ENCODE measurements at places on chromosomes 16 and 17.
A peak's percentile ranks its signal among the peaks of the same experiment; 100 is the strongest.

- no peak for DNase-seq
Measured at GRCh38 chr16:21101631-21102420, 48.8 kb downstream of the DNAH3 start.

DNA sequence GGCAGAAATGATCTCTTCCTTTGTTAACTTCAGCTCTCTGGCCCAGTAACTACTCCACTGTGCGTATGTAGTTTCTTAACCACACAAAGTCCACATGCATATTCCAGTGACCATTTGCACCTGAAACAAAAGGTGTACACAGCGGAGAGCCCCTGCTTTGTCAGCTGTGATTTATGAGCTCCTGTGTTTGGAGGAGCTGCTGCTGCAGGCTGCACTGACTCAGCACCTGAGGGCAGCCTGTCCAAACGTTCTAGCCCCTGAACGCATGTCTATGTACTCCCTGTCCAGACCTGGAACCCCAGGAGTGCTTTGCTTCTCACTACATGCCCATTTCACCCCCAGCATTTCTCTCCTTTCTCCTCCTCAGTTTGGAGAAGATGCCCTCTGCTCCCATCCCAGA lies 216.1 kb downstream of the ABCC12 start:
- DNase-seq: no peak

GRCh38 chr17:1414001-1414574 lies 14.1 kb upstream of the YWHAE start:
- DNase-seq: no peak

DNA sequence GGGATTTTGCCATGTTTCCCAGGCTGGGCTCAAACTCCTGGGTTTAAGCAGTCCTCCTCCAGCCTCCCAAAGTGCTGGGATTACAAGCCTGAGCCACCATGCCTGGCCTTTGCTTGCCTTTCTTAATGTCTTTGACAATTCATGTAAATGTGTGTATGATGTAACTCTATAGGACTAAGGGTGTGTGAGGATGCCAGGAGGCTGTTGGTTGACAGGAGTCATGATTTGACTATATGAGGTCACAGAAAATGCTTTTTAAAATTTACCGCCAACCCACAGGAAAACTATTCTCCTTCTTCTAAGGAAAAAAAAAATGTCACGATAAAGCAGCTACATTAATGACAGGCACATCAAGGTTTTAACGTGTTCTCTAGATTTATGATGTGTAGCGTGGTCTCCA lies 118.8 kb downstream of the WWOX start:
- no peak for DNase-seq

DNA sequence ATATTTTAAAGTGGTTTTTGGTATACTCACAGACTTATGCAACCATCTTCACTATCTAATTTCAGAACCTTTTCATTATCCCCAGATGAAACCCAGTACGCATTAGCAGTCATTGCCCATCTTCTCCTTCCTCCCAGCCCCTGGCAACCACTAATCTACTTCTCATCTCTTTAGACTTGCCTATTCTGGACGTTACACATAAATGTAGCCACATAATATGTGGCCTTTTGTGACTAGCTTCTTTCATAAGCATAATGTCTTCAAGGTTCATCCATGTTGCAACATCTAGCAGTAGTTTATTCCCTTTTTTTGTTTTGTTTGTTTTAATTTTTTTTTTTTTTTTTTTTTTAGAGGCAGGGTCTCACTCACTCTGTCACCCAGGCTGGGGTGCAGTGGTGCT lies 28.5 kb upstream of the C17orf107 start:
- no peak for DNase-seq

DNA sequence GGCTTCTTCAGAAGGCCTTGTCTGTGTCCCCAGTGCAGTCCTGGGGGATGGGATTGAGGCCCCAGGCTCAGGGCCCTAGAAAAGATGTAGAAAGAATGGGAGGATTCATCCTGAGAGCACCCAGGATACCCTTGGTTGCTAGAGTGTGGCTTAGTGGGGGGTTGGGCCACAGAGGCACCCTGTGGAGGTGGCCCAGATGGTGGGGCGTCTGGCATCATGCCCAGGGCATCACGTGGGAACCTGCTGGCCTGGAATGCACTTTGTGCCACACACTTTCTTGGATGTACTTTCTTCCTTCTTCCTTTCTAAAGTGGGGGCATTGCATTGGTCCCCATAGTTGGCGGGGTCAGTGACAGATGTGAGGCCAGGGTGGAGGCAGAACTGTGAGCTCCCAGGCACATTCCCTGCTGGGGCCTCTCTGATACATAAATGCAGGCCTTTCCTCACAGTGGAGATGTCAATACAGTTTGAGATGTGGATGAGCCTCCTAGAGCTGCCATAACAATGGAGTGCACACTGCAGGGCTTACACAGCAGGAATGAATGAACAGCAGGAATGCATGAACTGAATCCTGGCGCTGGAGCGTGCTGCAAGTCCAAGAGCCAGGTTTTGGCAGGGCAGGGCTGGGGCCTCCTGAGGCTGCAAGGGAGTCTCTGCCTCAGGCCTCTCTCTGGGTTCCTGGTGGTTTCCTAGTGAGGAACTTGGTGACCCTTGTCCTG lies 43.3 kb downstream of the MGAT5B start:
- DNase-seq: no peak

DNA sequence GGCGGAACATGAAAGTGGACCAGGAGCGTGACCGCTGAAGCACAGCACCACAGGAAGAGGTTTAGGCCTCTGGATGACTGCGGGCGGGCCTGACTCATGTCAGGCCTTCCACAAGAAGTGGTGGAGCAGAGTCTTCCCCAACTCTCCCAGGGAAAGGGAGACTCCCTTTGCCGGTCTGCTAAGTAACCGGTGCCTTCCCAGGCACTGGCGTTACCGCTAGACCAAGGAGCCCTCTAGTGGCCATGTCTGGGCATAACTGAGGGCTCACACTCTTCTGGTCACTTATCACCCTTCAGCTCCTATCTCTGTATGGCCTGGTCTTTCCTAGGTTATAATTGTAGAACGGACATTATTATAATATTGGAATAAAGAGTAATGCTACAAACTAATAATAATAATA lies 1931.9 kb downstream of the TP53TG3F start:
- DNase-seq: no peak

- no peak for DNase-seq
Measured at GRCh38 chr17:79039171-79039570, 15.2 kb downstream of the C1QTNF1 start.

DNA sequence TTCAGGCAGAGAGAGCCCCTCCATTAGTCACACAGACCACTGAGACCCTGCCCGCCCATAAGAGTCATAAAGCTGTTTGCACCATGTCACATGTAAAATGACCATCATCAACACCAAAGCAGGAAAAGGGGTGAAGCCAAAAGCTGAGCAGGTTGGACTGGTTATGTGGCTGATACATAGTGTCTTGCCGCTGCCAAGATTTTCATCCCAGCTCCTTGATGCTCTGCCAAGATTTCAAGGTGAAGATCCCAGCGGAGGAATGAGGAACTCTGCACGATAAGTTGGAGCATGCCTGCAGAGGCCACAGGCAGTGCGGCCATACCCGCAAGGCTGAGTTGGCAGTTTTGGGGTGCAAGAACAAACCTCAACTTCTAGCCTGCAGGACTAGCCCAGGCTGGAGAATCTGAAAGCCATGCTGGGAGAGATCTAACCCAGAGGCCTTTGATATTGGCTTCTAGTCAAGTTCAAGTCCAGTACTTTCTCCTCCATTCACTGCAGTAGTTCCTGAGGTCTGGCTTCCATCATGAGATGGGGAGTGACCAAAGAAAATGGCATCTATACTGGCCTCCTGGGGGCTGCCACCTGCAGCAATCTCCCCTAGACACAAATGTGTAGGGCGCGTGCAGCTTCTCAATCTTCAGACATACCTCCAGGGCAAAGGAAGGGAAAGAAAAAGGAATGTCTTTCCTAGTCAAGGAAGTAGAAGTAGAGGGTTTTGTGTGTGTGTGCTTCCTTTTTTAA lies 79.7 kb upstream of the NOL11 start:
- no peak for DNase-seq

- DNase-seq: no peak
Measured at GRCh38 chr16:8402981-8403843, 187.1 kb downstream of the TMEM114 start.

GRCh38 chr17:72931635-72932034 lies 160.9 kb downstream of the SLC39A11 start:
- DNase-seq: no peak

GRCh38 chr16:13104772-13105171 lies 203.4 kb downstream of the SHISA9 start:
- no peak for DNase-seq

- DNase-seq: no peak
Measured at GRCh38 chr16:25030420-25031131, 15.4 kb upstream of the ARHGAP17 start.

- no peak for DNase-seq
Measured at GRCh38 chr17:74898376-74898946, 5.0 kb upstream of the FADS6 start.

DNA sequence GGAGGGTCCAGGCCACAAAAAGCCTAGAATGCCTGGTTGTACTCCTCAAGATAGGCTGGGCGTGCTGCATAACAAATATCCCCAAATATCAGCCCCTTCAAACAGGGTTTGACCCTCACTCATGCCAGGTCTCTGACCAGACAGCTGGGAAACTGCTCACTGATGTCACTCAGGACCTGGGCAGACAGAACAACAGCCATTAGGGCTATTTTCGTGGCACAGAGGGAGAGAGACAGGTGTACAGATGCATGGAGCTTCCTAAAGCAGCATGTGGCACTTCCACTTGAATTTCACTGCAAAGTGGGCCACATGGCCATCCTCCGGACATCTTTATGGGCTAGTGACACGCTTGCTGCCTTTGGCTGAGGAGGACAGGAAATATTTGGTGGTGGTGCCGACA lies 73.1 kb downstream of the SREBF1 start:
- no peak for DNase-seq

DNA sequence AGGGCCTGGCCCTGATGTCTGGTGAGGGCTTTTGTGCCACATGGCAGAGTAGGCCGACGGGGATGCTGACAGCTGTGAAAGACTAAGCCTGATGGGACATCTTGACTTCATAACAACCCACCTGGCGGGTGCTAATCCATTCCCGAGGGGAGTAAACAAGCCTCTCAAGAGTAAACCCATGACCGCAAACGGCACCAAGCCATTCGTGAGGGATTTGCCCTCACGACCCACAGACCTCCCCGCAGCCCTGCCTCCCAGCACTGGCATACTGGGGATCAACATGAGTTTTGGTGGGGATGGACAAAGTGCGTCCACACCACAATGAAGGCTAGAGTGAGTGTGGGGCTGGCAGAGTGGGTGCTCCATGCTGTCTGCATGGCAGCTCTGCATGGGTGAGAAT lies 11.7 kb downstream of the RNF213 start:
- DNase-seq: no peak

DNA sequence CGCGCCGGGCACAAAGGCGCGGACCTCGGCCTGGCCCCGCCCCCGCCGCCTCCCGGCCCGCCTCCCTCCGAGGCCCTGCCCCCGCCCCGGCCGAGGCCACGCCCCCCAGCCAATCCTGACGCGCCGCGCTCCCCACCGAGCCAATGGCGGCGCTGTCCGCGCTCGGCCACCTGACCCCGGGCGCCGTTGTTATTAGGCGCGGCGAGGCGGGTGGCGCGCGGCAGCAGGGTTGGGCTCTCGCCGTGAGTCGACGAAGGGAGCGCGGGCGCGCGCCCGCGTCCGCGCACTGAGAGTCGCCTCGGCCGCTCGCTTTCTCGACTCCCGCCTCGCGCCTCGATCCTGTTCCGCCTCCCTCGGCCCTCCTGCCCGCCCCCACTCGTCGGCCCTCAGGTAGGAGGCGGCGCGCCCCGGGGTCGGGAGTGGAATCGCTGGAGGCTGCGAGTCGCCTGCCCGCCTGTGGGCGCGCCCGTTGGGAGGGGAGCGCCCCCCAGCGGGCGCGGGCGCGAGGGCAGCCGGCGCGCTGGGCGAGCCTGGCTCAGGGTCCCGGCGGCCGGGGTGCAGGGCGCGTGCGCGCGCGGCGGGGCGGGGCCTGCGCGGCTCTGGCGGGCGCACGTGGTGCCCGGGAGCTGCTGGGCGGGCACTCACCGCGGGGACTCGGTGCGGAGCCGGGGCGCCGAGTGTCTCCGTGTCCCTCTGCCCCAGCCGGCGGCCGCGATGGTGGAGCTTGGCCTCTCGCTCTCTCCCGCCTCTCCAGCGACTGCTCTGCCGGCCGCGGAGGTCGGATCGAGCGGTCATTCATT lies 405 bp upstream of the CBLN1 start:
- no peak for DNase-seq

DNA sequence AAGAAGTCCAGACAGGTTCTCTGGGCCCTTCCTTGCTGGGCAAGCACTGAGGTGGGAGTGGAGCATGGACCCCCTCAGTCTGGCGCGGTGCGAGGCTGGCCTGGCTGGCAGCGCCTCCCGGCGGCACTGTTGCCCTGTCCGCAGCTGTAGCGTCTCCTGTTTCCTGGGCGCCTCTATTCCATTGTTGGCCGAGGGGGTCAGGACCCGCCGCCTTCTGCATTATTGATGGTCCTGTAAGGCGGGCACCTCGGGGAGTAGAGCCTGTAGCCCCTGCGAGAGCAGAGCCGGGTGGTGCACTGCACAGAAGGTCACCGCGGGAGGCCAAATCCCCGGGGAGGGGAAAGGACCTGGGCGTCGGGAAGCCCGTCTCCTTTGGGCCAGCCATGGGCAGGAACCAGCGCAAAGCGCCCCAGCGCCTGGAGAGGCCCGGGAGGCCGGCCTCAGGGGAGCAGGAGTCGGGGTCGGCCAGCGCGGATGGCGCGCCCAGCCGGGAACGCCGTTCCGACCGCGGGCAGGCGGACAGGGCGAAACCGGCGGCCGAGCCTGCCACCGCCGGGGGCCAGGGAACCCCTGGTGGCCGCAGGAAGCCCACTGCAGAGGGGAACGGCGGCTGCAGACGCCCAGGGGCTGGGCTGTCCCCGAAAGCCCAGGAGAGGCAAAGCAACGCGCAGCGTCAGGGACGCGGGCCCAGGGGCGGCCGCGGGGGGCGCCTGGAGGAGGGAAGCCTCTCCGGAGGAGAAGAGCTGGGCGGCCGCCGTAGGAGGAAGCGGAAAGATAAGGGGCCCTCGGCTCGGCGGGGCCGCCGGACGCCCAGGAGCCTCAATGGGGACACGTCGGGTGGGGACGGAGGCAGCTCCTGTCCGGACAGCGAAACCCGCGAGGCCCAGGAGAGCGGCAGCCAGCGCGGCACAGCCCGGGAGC lies at the start of gene MYO15B:
MYO15B (plus strand) TSS at position 126 of the 921 bp plus-strand sequence; CDS start at position 384, 258 bp downstream.
- DNase-seq: peak; percentile 30

GRCh38 chr16:3192476-3193019 lies 4.5 kb downstream of the OR1F1 start:
- DNase-seq: no peak

GRCh38 chr17:71585540-71585939 lies 535.3 kb upstream of the SOX9 start:
- DNase-seq: no peak

GRCh38 chr17:18968945-18969887 lies 17.3 kb downstream of the SLC5A10 start:
- no peak for DNase-seq

All from stimulated activated CD8-positive, alpha-beta memory T cell treated with anti-CD3 and anti-CD28 coated beads, Interleukin-7, amount 100 ng/mL, for 1 hour (primary cell).